Stimulated activated CD8-positive, alpha-beta memory T cell treated with anti-CD3 and anti-CD28 coated beads, Interleukin-12 subunit alpha, Interleukin-12 subunit beta, amount 100 ng/mL, for 1 hour (primary cell): ENCODE measurements at places on chromosomes 3 and 15.

GRCh38 chr15:41466711-41467110, 27.0 kb upstream of the ITPKA start:
- no peak for DNase-seq

GRCh38 chr3:143383421-143383820, 263.9 kb downstream of the CHST2 start:
- DNase-seq: no peak

GRCh38 chr3:128353991-128354687, 112.6 kb downstream of the DNAJB8 start:
- no peak for DNase-seq

GRCh38 chr3:107465064-107465631, 57.6 kb upstream of the BBX start:
- no peak for DNase-seq

DNA sequence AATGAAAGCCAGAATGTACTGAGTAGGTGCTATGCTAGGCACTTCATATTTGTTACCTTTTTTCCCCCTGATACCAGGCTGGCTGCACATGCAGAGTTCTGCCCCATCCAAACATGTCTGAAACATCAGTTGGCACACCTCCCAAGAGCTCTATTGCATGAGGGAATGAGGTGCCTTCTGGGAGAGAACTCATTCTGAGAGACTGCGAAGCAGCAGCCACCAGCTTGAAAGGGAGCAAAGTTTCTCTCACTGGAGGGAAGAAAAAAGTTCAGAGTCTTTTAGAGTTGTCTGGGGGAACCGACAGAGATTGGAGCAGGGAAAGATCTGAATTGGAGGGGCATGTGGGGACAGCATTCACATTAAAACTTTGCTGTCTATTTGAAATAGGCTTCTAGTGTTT, 84.1 kb downstream of the AGBL1 start:
- DNase-seq: no peak

DNA sequence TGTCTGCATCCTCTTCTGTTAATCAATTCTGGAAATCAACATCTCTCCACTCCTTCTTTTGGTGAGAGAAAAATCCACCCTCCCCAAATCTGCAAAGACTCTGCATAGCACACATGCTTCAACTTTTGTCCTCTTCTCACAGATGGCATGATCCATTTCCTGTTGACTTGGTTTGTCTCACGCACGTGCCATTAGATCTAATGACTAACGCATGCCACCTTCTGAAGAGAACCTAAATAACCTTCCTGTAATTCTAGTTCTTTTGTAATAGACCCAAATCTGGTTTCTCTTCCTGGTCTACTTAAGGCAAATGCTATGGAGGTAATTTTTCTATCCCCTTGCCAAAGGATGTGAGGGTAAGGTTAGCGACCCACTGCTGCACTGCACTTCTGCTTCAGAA, 51.0 kb upstream of the ATOSA start:
- DNase-seq: peak; percentile 8

- DNase-seq: no peak
These were observed 18.4 kb upstream of the BUB1B start for GRCh38 chr15:40142428-40142827.
